ENCODE measurements at places on chromosomes 2 and 18.

- no peak for DNase-seq
These were observed 1928.8 kb upstream of the CELF4 start for GRCh38 chr18:39494211-39494896.

DNA sequence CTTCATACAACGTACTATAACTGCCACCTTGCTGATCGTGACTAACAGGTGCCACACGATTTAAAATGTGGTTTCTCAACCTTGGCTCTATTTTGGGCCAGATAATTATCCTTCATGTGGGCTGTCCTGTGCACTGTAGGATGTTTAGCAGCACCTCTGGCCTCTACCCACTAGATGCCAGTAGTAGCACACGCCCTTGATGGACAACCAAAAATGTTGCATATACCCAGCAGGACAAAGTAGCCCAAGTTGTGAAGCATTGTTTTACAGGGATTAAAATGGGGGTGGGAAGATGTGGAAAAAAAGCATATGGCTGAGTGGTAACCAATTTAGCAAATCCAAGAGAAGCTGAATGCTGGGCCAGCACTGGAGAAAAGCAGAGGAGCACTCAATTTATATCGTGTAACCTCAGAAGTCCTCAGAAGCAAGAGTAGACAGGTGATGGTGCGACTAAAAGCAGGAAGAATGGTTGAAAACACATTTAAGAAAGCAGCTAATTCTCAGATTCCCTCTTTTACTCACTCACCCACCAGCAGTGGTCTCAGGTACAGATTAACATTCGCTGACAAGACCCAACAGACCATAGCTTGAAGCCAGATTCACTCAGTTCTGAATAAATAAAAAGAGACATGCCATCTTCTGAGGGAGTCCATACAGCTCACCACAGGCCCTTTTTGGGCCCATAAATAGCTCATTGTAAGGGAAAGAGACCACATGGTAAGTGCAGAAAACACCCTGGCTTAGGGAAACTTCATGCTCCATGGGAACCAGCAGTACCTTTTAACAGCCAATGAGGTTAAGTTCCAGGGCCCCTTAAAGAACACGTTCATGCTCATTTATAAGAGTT lies 50.6 kb downstream of the RAPH1 start:
- peak; percentile 49 for DNase-seq

GRCh38 chr2:72990695-72991438 lies 73.5 kb downstream of the EMX1 start:
- DNase-seq, result no peak

DNA sequence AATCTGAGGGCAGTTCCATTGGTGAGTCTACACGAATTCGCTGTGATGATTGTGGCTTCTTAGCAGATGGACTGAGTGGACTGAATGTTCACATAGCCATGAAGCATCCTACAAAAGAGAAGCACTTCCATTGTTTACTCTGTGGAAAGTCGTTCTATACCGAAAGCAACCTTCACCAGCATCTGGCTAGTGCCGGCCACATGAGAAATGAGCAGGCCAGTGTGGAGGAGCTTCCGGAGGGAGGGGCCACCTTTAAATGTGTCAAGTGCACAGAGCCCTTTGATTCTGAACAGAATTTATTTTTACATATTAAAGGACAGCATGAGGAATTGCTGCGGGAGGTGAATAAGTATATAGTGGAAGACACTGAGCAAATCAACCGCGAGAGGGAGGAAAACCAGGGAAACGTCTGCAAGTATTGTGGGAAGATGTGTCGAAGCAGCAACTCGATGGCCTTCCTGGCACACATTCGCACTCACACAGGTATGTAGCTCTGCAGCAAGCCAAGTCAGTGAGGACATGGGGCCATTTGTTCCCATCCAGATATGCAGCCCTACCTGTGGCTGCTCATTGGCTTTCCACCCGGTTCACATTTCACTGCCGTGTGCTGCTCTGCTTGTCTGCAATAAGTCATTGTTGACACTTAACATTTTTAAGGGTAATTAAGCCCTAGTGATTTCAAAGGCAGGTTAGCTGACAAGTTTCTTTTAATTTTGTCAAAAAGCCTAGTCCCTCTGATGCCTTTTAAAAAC lies 37.7 kb downstream of the ZNF407 start:
- DNase-seq, result no peak

DNA sequence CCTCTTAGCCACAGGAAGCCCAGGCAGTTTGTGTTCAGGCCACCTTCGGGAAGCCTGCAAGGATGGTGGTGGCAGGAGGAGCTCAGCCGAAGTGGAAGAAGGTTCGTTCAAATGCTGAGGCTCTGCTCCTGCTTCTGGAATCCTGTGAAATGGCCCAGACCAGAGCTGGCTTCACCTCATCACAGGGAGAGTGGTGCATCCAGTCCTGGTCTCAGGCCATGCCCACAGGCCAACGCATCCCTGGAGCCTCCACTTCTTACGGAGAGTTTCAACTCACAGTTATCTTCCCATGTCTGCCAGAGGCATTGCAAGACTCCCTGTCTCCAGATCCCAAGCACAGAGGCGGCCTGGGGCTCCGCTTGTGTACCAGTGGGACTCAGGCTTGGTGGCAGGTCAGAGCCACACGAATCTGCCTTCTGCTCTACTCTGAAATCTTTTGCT lies 82.3 kb downstream of the NDUFA10 start:
- no peak for DNase-seq

DNA sequence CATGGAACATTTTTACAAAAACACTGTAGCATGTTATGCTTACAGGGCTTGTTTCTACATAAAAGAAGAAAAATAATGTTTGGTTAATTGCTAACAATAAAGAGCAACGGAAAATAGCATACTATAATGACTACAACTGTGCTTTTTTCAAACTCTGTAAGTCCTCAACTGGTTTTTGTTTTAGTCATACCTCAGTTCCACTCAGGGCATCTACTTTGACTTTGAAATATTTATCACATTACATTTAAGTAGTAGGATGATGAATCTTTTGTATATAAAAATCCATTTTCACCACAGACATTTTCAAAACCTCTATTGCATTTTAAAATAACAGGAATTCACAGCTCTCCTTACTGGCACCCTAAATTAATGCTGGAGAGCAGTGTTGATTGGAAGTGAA lies 8.3 kb downstream of the SATB2 start:
- no peak for DNase-seq

DNA sequence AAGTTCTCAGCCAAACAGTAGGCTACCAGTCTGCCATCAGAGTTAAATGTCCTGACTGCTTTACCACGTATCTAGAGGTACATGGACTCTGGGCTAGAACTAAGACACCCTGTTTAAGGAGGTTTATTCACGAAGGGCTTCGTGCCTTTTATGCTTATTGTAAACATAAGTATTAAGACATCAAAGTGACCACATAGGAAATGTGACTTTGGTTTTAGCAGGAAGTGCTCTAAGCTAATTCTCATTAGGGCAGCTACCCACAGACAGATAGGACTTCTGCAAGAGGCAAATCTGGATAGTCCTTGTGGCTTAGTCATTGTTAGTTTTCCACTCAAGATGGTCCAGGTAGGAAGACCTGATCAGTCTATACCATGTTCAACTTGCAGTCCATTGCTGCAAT lies 233.3 kb upstream of the MGAT5 start:
- no peak for DNase-seq

- peak; percentile 41 for DNase-seq
These were observed 77.3 kb upstream of the UPP2 start for GRCh38 chr2:158024288-158024898.

- DNase-seq, result peak; percentile 36
These were observed 3.8 kb upstream of the ATP6V1C2 start for GRCh38 chr2:10717628-10718027.

- no peak for DNase-seq
These were observed 36.0 kb upstream of the BIN1 start for GRCh38 chr2:127142663-127143630.

- DNase-seq, result no peak
These were observed 985.8 kb upstream of the NRXN1 start for GRCh38 chr2:52017646-52018235.

DNA sequence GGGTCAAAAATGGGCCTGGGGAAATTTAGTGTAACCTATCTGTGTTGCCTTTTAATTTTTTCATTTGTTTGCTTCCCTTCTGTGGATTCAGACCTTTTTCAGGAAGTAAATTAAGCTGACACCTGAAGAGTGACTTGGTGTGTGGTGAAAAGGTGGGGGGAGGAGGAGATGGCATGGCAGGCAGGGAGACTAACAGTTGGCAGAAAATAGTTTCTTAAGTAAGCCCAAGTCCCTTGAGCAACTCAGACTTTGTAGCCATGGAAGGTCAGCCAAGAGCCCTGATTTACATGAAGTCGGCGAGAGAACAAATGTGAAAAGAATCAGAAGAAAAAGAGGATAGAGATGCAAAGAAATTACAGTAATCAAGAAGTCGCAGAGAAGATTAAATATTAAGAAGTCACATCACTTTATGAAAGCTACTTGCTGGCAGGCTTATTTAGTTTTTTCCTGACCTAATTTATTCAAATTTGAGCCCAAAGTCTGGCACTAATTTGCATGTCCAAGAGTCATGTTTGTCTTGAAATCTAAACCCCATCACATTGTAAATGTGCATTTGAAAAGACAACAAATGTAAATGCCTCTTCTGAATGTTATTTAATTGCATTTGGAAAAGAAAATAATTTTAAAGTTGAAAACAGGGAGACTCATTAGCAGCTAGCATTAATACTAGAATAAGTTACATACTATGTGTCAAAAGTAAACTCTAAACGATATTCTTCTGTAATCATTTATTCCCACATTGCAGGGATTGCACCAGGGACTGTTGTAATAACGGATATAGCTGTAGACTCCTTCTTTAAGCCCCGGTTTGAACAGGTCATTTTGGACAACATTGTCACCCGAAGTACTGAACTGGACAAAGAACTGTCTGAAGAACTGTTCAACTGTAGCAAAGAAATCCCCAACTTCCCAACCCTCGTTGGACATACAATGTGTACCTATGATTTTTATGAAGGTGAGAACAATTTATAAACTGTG lies 19.3 kb downstream of the UPP2 start:
- no peak for DNase-seq

- DNase-seq, result no peak
These were observed 421.3 kb downstream of the LPIN1 start for GRCh38 chr2:12167525-12168317.

GRCh38 chr18:45997700-45998151 lies 30.6 kb upstream of the EPG5 start:
- DNase-seq, result no peak

DNA sequence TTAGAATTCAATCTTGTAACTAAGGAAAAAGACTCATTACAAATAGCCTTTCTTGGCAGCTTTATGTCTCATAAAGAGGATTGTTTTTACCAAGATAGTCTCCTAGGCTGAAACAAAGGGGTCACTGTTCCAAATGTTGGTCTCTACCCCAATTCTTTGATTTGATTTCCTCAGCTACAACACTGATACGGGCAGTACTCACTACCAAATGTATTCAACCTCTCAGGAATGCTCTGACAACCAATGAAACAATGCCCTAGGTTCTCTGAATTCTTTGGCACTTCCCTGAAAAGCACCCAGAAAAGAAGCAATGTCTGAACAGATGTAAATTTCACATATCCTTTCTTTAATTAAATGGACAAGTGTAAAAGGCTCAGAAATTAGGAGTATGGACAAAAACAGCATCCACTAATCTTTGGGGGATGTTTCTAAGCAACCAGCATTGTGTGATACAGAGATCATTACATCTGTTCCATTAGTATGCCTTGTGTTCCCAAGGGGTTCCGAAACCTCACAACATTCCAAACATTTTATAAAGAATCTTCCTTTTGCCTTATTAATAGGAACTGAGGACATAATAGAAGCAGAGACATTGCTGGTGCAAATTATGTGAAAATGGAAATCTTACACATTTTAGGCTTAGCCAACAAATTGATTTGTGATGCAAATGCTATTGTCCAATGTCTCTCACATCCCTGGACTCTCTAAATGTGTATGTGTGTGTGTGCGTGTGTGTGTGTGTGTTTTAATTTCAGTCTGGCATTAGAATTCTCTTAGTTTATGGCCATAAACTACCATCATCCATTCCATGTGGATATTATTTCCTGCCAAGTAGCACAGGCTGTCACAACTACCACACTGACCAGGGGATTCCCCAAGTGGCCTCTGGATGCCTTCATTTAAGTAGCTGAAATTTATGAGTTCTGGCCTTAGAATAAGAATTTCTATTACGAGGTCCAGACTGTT lies 276.0 kb downstream of the MTX2 start:
- DNase-seq, result no peak

DNA sequence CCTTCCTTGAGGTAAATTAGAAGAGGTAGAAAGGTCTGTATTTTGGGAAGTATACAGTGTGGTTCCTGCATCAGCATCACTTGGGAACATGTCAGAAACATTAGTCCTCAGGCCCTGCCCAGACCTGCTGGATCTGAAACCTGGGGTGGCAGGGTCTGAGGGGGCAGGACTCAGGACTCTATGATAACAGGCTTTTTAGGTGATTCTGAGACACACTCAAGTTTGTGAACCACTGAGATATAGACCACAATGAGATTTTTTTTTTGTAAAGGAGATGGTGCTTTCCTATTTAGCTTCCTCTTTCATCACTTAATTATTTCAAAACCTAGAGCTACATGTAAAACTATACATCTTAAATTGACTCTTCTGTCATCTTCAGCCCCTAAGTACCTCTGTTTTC lies 262.7 kb upstream of the SPOPL start:
- DNase-seq, result no peak

DNA sequence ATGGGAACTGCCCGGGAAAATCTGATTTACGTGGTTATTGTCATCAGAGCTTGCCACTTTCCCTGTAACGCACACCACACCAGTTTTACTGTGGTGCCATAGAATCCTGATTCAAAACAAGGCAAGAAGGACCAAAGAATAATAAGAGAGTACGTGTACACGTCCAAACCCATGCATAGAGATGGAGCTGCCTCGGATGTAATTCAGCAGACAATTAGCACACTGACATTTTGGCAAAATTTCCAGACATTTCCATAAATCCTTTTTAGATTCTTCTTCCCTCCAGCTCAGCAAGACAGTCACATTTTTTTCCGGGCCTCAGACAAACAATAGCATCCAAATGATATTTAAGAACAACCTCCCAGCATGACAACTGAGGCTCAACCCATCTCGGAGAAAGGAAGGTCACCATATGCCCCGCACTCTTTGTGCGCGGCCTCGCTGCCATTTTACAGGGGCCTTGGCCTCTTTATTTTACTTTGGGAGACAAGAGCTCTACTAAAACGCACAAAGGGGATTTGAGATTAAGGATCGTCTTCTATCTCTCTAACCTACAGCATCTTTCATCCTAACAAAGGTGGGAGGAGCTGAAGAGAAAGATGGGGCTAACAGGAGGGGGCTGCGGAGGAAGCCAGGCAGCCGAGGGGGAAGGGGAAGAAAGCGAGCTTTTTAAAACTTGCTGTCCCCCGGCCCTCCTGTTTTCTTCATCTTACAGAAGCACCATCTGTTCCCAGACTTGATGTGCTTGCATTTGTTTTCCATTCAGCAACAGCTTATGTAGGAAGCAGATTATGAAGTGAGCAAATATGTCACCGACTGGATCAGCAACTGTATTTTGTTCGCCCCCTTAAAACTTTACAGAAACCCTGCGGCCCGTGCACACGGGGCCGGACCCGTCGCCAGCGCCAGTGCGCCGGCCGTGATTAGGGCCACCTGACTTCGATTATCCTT lies 61.0 kb downstream of the CDCA7 start:
- DNase-seq, result no peak

All from HFFc6 (cell line).